Activated CD8-positive, alpha-beta T cell treated with anti-CD3 and anti-CD28 coated beads for 36 hours (primary cell): ENCODE measurements at places on chromosomes 1 and 21. TPM values are rescaled to one million over a fixed set of nuclear protein-coding genes. Genes with fewer than 3 reads are reported as not detected.
A peak's percentile ranks its signal among the peaks of the same experiment; 100 is the strongest.

DNA sequence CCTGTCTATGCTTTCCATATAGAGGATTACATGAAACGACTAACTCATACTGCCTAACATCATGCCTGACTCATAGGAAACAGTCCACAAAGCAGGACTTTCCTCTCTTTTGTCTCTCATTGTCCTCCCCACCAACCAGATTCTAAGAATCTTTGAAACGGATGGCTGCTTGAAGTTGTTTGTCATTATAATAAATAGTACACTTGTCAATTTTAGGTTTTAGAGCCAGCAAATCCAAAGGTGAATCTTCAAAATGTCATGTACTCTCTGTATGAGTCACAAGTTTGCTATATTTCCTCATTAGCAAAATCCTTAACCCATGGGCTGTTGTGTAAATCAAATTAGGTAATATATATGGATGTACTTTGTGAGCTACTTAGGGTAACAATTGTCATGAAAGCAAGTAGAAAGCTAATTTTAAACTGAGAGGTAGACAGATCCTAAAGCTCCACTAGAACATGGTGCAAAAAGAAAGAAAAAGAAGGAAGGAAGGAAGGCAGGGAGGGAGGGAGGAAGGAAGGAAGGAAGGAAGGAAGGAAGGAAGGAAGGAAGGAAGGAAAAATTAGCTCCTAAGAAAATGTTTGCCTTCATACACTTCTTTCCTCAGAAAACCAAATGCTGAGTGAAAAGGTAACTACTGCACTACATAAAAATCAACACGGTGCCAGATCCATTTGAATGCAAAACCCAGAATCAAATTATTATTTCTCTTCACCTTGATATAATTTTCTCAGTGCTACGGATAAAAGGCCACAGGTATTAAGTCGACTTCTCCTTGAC lies 129.5 kb upstream of the PRMT6 start:
- H3K27me3 ChIP-seq: no peaks in the 10 kb centered on the region
- H3K4me1 ChIP-seq: no peaks in the 10 kb centered on the region
- no peaks in the 10 kb centered on the region for H3K36me3 ChIP-seq
- no peak overlapping the region for H3K4me3 ChIP-seq

DNA sequence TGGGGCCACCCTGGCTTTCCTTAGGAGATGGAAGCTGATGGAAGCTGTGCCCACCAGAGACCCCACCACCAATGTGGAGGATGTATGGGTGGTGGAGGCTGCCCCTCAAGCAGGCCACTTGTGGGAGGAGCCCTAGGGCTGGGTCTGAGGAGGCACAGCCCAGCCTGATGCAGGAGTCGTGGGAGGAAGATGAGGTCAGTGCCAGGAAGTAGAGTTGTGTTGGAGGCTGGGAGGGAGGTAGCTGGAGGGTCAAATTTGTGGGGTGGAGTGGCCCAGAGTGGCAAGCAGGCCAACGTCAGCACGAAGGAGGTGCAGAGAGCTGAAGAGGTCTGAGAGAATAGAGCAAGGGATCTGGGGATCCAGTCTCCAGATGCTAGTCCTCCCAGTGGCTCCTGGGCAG lies 119.0 kb upstream of the USP24 start:
- peaks cover 2% of the 10 kb centered on the region for H3K4me1 ChIP-seq
- no peak overlapping the region for H3K4me3 ChIP-seq

- peaks cover 5% of the 10 kb centered on the region for H3K4me1 ChIP-seq
- H3K27me3 ChIP-seq: no peaks in the 10 kb centered on the region
- H3K36me3 ChIP-seq: no peaks in the 10 kb centered on the region
- no peak for DNase-seq
These were observed 20.5 kb upstream of the XPR1 start for GRCh38 chr1:180611016-180611930.

GRCh38 chr1:14778898-14779865 lies 180.7 kb downstream of the KAZN start:
- no peaks in the 10 kb centered on the region for H3K36me3 ChIP-seq
- no peak overlapping the region for H3K27ac ChIP-seq
- H3K4me1 ChIP-seq: no peaks in the 10 kb centered on the region
- no peak overlapping the region for H3K4me3 ChIP-seq
- H3K27me3 ChIP-seq: peaks cover 1% of the 10 kb centered on the region
- DNase-seq: peak; percentile 55

Gene SPATA45
- not detected for total RNA-seq

Gene WDR64
- total RNA-seq: not detected

Gene PTGFR
- not detected for total RNA-seq

Gene HCRTR1
- not detected for total RNA-seq

Gene INSRR
- 0.54 TPM for total RNA-seq

Gene ST6GALNAC3
- 2.7 TPM for total RNA-seq
